ENCODE measurements at places on chromosomes 7 and 10.

DNA sequence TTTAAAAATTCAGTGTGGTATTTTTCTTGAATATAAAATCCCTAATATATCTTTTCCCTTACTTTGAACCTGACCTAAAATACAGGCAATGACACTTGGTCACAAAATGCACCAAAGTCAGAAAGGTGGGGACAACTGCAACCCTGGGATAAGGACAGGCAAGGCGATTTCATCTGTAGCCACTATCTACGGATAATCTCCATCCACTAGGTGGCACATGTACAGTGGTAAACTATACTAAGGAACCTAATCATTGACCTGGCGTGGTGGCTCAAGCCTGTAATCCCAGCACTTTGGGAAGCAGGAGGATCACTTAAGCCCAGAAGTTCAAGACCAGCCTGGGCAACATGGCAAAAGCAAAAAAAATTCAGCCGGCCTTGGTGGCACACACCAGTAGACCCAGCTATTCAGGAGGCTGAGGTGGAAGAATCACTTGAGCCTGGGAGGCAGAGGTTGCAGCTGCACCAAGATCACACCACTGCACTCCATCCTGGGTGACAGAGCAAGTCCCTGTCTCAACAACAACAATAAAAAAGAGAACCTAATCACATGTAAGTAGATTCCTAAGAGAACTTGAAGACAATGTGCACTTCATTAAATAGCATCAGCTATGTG lies 98.9 kb downstream of the KMT2C start:
- DNase-seq: peak; percentile 70

DNA sequence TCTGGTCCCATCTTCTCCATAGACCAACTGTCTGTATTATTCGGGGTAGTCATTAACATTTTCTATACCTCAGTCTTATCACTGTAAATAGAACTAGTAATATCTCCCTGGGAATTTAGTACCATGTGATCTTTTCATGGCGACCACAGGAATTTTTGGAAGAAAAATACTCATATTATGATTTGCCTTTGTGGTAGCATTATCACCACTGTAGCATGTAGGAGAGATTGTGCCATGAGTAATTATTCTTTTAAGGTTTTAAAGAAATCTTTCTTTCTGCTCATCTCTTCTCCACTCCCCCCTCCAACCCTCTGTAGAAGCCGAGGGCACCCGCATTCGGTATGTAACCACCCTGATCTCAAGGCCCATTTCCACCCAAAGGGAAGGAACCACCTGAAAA lies 25.0 kb downstream of the ZNF365 start:
- DNase-seq: no peak

- DNase-seq: no peak
Observed at GRCh38 chr10:11063856-11064255, 46.2 kb downstream of the CELF2 start.

DNA sequence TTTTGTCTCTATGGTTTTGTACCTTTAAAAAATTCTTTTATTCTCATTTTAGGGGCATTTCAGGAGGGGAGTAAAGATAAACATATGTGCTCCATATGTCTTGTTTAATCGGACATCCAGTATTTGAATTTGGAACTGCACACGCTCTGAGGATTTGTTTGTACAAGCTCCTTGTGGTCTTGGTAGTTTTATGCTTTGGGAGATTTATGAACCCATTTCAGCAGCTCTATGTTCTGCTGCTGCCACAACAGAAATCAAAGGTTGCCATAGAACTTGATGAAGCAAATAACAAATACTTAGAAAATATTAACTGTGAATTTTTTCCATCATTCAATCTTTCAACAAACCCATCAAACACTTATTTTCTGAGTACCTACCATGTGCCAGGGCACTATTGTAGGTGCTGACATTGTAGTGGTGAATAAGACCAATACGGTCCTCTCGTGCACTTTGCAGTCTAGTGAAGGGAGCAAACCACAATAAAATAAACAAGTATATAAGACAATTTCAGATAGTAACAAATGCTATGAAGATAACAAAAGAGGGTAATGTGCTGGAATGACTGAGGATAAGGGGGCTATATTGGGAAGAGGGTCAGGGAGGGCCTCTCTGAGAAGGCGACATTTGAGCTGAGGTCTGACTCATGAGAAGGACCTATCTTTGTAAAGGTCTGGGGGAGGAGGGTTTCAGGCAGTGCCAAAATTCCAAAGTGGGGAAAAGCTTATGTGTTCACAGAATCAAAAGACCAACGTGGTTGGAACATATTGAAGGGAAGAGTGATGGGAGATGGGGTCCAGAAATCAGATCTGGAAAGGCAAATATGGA lies 30.4 kb downstream of the MYPN start:
- no peak for DNase-seq

DNA sequence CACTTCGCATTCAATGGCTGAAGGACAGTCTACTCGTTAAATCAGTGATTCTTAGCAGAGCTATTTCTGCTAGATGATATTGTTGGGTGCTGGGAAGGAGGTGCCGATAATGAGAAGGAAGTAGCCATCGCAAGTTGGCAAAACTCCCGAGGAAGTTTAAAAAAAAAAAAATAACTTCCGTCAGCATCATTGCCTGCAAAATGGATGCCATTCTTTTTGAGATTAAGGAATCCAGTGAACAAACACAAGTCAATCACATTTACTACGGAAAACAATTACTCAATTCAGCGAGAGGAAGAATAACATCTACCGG lies 74.4 kb upstream of the SFMBT2 start:
- DNase-seq: peak; percentile 45

- no peak for DNase-seq
Observed at GRCh38 chr7:120021085-120021484, 251.9 kb upstream of the KCND2 start.

- peak; percentile 93 for DNase-seq
Observed at GRCh38 chr10:90871766-90872647, at the start of gene RPP30. TSS of gene RPP30 (plus strand) at chr10:90871974. CDS start at chr10:90871987, 13 bp downstream.

DNA sequence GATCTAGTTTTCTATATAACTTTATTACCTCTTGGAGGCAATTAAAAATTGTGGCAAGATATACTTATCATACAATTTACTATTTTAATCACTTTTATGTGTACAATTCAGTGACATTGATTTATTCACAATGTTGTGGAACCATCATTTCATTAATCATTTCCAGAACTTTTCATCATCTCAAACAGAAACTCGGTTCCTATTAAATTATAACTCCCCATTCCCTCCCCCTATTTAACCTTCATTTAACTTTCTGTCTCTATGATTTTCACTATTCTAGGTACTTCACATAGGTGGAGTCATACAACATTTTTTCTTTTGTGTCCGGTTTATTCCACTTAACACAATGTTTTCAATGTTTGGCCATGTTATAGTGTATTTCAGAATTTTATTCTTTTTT lies 252.8 kb downstream of the REEP3 start:
- DNase-seq: no peak

DNA sequence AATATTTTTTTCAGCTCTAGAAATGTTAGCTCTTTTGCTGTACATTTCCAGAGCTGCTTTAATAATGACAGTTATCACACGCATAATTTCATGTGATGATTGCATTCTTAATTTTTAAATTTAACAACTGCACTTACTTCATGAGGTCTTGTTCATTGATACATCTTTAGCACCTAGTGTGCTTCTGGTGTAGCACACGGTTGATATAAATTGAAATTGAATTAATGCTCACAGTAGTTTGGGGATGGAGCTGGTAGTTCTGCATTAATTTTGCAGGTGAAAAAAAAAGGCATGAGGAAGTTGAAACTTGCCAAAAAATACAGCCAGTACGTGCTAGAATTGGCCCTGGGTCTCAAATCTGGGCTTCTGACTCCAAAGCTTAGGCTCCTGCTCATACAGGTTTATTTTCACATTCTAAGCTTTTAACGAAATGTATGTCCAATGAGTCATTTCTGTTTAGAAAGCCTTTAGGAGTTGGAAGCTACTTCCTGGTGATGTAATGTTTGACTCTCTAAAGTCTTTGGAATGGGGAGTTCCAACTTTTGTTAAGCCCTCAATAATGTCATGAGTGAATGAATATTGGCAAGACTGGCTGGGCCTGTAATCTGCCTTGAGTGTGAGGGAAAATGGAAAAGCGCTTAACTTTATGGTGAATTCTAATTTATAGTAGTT lies 62.5 kb downstream of the DAGLB start:
- DNase-seq: no peak

DNA sequence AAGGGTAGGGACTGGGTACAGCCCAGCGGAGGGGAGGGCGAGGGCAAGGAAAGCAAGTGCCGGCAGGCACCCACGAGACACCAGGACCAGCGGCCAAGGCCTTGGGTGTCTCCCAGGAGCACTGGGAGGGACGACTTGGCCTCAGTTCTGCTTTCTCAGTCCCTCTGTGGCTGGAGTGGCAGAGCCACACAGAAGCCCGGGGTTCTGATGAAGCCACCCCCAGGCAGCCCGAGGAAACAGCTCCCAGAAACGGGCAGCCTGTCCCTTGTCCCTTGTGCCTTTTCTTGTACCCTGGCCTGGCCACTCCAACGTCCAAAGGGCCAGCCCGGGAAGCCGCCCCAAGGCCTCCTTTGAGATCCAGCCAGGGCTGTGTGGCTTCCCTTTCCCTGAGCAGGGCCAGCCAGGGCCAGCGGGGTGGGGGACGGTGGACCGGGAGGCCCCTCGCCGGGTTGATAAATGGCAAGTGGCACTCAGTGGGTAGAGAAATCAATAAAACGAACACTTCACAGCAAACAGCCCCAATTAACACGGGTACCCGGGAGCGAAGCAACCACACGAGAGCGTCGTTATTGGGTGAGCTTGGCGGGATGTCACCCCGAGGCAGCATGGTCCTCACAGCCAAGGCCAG lies 69.8 kb upstream of the GNA12 start:
- no peak for DNase-seq

DNA sequence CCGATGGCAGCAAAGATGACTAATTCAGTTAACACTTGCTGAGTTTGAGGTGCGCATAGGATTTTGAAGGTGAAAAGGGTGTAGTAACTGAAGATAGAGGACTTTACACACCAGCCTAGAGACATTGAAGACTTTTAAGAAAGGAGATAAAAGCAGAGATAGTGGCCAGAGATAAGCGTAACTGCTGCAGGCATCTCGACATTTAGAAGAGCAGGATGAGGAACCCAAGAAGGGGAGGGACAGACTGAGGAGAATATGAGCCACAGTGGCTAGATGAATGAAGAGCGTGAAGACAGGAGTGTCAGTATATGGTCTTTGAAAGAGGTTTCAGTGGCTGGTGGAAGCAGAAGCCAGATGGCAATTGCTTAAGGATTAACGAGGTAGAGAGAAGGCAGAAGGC lies 71.6 kb downstream of the CELF2 start:
- DNase-seq: no peak

GRCh38 chr7:98944386-98944785 lies 66.1 kb downstream of the TRRAP start:
- no peak for DNase-seq

Measured in Kasumi-1 (cell line).